ENCODE measurements at places on chromosomes 4 and X.

- DNase-seq: no peak
Observed at GRCh38 chr4:98626350-98626749, 32.1 kb downstream of the TSPAN5 start.

DNA sequence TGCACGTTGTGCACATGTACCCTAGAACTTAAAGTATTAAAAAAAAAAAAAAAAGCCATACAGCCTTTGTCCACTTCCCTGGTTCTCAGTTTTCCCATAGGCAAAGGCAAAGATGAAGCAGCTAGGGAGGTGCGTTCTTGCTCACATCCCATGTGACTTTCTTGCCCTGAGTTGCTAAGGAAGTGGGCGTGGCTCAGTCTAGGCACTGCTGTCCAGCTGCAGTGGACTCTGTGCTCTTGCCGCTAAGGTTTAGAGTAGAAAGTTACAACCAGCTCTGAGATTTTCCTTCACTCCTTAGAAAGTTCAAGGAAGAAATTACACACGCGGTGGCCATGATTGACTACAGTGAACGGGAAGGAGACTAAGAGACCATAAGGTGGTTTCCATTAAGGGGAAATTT is 144.7 kb downstream of the NAA11 start:
- DNase-seq: no peak

DNA sequence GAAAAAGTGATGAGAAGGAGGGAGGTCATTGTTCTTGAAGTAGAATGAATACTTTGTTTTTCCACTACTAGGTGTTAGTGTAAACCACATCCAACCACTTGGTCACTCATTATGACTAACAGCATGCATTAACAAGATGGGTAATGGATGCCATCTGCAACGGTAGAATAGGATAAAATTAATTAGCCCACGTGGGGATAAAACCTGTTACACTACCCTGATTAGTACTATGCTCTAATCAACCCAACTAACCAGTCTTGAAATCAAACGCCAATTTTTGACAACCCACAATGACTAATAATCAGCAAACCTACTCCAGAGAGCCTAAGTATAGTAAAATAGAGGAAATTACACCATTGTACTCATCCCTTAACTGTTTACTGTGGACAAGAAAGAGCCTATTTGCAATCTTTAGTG is 93.4 kb upstream of the MCF2 start:
- no peak for DNase-seq

GRCh38 chr4:14926368-14926767 is 75.9 kb upstream of the CPEB2 start:
- DNase-seq: no peak

DNA sequence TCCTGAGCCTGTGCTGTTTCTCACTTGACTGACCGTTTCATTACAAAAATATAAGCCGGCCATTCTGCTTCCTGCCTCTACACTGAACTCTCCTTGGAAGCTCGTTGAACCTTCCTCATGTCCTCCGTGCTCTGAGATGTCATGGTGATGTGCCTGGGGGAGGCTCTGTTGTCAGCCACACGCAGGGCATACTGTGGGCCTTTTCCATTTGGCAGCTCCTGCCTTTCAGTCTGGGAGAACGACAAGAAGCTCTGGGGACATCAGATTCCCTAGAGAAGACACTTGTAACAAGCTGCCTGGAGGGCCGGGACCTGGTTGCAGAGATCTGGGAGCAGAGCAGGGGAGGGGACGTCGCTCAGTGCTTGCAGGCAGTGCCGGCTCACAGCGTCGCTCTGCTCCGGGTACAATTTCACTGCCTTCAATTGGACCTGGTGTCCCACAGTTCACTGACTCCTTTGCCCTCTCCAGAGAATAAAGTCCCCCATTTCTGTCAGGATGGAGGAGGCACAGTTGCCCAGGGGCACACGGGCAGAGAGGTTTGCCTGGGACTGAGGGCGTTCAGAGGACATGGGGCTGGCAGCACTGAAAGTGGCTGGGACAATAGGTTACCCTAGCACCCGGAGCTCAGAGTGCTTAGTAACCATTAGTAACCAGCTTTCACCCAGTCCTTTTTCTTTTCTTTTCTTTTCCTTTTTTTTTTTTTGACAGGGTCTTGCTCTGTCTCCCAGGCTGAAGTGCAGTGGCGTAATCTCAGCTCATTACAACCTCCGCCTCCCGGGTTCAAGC is 19.1 kb upstream of the MECP2 start:
- DNase-seq: no peak

DNA sequence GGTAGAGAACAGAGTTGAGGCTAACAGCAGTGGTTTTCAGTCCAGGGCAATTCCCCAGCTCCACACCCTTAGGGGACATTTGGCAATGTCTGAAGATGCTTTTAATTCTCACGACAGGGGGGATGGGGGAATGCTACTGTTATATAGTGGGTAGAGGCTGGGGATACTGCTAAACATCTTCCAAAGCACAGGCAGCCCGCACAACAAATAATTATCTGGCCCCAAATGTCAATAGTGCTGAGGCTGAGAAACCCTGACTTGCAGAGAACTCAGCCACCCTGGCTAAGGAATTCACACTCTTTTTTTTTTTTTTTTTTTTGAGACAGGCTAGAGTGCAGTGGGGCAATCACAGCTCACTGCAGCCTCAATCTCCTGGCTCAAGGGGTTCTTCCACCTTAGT is 60.6 kb downstream of the POLR2B start:
- no peak for DNase-seq

DNA sequence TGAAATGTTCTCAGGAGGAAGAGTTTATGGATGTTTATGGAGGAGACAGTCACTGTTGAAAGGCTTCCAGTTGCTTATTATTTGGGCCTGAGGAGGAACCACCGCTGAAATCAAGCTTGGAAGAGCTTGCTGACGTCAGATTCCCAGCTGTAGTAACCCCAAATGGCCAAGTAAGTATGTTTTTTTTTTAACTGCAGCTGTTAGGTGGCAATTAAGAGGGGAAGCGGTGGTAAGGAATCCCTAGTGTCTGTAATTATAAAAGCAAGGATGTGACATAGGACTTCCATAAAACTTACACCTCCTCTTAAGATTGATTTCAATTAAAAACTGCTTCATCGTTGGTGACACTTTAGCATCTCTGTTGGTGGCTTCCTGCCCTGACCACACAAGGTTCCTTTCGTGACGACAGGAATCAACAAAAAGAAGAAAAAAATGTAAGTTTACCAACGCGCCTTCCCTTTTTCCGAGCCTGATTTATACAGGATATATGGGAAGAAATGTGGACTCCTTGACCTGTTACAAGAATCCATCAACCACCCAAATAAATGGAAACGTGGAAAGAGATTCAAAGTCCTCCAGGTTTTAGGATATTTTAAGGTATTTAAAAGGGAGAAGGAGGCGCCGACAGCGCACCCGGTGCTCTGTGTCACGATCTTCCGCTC is 884 bp downstream of the RELL1 start:
- DNase-seq: no peak

GRCh38 chr4:52957220-52957686 is 95.1 kb downstream of the RASL11B start:
- DNase-seq: no peak

DNA sequence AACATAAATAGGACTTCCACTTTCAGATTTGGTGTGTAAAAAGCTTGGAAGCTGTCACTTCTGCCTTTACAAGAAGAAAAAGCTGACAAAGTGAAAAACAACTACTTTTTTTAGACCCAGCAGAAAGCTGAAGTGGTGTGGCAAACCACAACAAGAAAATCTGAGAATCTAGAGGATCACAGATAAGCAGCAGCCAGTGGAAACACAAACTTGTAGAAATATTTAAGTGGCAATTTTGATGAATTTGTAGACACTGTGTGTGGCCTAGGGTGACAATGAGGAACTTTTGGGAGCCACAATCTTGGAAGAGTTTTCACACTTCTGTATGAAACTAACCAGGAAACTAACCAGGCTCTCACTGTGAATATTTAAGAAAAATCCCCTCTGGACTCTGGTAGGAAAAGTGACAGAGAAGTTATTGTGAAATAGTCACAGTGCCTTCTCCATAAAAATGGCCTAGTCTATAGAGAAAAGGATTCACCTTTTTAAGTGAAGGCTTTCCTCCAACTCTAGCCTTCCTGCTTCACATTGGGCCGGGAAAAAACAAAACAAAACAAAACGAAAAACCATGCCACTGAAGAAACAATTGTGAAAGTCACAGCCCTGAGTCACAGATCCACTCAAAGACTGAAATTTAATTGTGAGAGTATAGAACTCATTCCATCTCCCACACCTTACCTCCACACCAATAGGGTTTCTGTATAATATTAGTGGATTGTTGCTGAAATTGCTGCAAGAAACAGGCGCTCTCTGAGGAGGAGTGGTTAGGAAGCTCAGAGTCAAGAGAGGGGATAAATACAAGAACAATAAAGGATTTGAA is 26.7 kb upstream of the GUCY1A1 start:
- DNase-seq: peak; percentile 54

DNA sequence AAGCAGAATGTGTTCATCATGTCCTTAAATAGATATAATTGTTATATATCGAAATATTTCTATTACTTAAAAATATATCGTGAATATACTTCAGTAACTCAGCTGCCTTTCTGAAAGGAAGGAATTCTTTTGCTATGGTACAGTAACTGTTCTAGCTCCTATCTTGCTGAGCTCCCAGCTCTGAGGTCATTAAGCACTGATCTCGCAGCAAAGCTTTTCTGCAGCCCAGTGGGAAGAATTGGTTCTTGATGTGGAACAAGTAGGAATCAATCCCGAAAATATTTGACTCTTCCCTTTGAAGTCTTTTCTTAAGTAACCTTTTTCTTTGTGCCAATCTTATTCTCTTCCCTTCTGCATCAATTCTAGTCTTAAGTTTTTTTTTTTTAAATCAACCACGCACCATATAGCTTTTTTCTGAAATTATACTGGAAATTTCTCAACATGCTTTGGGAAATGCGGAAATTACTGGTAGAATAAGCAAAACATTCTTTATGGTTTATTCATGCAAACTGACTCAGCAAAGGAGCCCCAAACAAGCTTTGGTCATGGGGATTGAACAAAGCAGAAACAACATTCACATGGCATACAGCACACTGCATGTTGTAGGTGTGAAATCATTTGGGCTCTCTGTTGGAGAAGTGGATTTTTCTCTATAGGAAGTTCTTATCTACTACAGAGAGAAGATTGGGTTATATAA is 428.9 kb upstream of the GNPDA2 start:
- no peak for DNase-seq

DNA sequence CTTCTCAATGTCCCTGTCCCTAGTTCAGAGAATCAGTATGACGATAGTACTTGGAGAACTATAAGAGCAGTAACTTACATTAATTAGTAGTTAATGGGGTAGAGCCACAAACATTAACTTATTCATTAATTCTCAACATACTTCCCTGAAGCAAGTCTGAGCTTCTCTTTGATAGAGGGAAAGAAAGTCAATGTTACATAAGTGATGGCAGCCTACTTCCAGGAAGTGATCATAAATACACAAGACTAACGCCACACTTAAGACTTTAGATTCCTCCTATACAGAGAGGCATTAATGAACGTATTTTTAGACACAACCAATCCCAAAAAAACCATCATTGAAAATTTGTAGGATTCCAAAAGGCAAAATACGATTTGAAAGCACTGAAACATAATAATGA is 33.8 kb downstream of the TSPAN5 start:
- no peak for DNase-seq

DNA sequence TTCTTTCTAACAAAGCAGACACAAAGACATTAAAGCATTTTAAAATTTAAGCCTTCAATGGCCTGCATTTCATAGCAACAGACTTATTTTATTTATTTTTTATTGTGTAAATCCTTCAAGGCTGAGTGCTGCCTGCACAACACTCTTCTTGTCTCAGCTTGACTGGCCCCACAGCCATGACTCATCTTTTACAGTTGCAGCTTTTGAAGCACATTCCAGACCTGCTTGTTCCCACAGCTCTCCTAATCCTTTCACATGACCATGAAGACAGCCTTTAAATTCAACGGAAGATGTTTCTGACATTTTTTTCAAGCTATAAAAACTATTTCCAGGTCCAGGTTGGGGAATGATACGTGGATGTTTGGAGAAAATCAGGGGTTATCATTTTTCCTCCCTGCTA is 276.9 kb upstream of the TACR3 start:
- peak; percentile 11 for DNase-seq

DNA sequence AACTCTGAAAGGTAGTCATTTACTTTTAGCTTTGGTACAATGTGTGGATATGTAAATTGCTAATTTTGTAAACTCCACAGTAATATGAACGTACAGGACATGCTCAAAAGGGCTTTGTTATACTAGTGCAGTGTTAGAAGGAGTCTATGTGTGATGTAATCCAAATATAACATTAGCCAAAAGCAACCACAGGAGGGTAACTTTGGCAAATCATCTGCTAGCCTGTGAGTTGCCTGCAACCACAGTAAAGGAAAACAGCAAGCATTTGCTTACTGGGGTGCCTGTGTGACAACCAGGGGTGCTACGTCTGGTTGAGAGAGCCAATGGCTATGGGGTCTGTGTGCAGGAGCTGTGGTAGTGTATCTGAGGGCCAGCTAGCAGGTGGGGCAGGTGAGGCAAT is 245.8 kb downstream of the ADAMTS3 start:
- DNase-seq: no peak

DNA sequence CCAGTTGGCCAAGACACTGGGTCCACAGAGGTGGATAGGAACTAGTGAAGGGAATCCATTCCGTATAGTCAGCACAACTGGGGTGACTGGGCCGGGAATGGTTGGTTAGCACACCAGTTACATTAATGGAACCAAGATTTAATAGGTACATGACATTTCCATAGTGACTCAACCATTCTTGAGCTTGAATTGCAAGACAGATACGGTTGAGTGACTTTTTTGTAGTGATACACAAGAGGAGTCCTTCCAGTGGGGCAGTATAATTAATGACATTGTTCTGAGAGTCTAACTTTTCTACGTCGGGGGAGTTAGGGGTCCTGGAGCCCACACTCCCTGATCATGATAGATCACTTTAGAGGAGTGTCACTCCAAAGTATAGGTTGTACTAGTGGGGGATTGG is 211.6 kb upstream of the CXCL13 start:
- DNase-seq: no peak

GRCh38 chr4:8267077-8267476 is 2.5 kb upstream of the HTRA3 start:
- DNase-seq: peak; percentile 88

GRCh38 chrX:9805956-9806355 is 19.7 kb downstream of the SHROOM2 start:
- DNase-seq: no peak

GRCh38 chrX:28312965-28313364 is 274.3 kb upstream of the IL1RAPL1 start:
- no peak for DNase-seq

GRCh38 chr4:80071604-80072227 is 1.3 kb downstream of the ANTXR2 start:
- peak; percentile 24 for DNase-seq

- no peak for DNase-seq
Observed at GRCh38 chrX:20271186-20271585, 4.5 kb upstream of the RPS6KA3 start.
